ENCODE measurements at places on chromosomes 7 and 10. TPM values are rescaled to one million over a fixed set of nuclear protein-coding genes. Genes with fewer than 3 reads are reported as not detected.

Gene ITGB8
- total RNA-seq, result 37.2 TPM

Gene CCDC201
- not detected for total RNA-seq

Gene ETV1
- 27.3 TPM for total RNA-seq

Gene SMKR1
- total RNA-seq, result 1.7 TPM

Gene CCDC172
- not detected for total RNA-seq

Gene TCF7L2
- 103 TPM for total RNA-seq

Gene EBF3
- total RNA-seq, result 0.38 TPM

Gene SUN3
- not detected for total RNA-seq

Gene IFIT1B
- total RNA-seq, result not detected

Gene MEPCE
- total RNA-seq, result 34.6 TPM

Gene VSIR
- 3.6 TPM for total RNA-seq

Gene SPDYE2B
- not detected for total RNA-seq

Gene NUTM2A
- 4.3 TPM for total RNA-seq

DNA sequence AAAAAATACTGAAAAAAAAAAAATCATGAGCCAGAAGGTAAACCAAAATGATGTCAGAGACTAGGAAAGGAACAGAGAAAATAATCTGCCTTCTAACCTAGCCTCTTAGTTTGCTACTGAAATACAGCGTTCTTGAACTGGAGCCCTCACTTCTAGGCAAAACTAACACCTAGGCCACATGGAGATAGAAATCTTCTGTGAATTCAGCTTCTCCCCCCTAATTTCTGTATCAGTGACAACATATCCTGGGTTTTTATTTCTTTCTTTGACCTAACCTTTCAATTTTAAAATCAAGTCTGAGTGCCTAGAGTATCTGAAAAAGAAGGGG, 100.1 kb upstream of the GLCCI1 start:
- no peaks in the 10 kb centered on the region for H3K27me3 ChIP-seq
- H3K36me3 ChIP-seq, result no peaks in the 10 kb centered on the region
- H3K4me3 ChIP-seq, result no peak overlapping the region
- H3K27ac ChIP-seq, result no peak overlapping the region
- H3K4me1 ChIP-seq, result peaks cover 2% of the 10 kb centered on the region

GRCh38 chr7:87935384-87935706, 1.3 kb downstream of the ADAM22 start:
- no peak for DNase-seq
- H3K4me3 ChIP-seq, result peak overlapping the region; percentile 85
- no peak overlapping the region for H3K27ac ChIP-seq
- peaks cover 12% of the 10 kb centered on the region for H3K27me3 ChIP-seq
- no peaks in the 10 kb centered on the region for H3K36me3 ChIP-seq

DNA sequence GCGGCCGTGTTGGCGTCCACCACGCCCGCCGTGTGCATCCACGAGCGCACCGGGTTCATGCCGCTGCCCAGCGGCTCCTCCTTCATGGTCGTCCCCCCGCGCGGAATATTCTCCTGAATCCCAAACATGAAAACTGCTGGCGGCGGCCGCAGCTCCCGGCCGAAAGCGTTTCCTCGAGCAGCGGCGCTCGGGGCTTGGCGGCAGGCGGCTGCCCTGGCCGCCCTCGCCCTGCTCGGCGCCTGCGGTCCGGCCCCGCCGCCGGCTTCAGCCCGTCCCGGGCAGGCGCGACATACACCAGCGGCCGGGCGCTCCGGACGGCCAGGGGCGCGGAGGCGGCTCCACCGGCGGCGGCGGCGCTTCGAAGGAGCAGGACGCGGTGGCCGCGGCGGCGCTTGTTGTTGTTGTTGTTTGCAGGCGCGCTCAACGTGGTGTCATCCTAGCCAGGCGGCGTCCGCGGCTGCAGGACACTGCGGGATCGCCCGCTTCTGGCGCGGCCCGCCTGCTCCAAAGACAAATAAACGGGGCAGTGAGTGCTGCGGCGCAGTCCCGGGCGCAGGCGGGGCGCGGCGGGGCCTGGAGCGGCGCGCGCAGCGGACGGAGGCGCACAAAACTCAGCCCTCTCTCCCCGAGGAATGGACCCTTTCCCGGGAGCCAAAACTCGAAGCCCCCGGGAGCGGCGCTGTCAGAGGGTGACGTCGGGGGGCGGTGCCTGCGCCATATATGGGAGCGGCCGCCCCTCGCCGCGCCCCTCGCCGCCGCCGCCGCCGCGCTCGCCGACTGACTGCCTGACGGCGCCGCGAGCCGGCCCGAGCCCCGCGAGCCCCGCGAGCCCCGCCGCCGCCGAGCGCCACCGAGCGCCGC, at the start of gene EBF3:
EBF3 (minus strand) TSS at position 634 of the 861 bp plus-strand sequence; CDS start at position 128, 506 bp downstream.
- peak within 1 kb of the TSS; percentile 50 for H3K4me3 ChIP-seq
- no peaks in the 10 kb centered on the region for H3K36me3 ChIP-seq
- peak within 1 kb of the TSS; percentile 73 for H3K27ac ChIP-seq
- peak; percentile 51 for DNase-seq

DNA sequence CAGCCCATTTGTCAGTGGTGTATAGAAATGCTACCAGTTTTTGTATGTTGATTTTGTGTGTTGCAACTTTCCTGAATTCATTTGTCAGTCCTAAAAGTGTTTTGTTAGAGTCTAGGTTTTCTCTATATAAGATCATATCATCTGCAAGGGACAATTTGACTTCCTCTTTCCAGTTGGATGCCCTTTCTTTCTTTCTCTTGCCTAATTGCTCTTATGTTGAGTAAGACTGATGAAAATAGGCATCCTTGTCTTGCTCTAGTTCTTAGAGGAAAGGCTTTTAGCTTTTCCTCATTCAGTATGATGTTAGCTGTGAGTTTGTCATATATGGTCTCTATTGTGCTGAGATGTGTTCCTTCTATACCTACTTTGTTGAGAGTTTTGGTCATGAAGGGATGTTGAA, 161.7 kb upstream of the TPK1 start:
- no peak overlapping the region for H3K27ac ChIP-seq
- DNase-seq, result no peak
- H3K36me3 ChIP-seq, result no peaks in the 10 kb centered on the region
- H3K4me1 ChIP-seq, result no peaks in the 10 kb centered on the region

- H3K27me3 ChIP-seq, result no peaks in the 10 kb centered on the region
- no peaks in the 10 kb centered on the region for H3K4me1 ChIP-seq
- no peaks in the 10 kb centered on the region for H3K36me3 ChIP-seq
Measured at GRCh38 chr7:14738086-14738485, 164.5 kb downstream of the DGKB start.

- no peak overlapping the region for H3K27ac ChIP-seq
- no peak for DNase-seq
- no peaks in the 10 kb centered on the region for H3K36me3 ChIP-seq
- H3K4me3 ChIP-seq, result no peak overlapping the region
- peaks cover 30% of the 10 kb centered on the region for H3K4me1 ChIP-seq
Measured at GRCh38 chr7:148850564-148850963, 33.5 kb downstream of the EZH2 start.

DNA sequence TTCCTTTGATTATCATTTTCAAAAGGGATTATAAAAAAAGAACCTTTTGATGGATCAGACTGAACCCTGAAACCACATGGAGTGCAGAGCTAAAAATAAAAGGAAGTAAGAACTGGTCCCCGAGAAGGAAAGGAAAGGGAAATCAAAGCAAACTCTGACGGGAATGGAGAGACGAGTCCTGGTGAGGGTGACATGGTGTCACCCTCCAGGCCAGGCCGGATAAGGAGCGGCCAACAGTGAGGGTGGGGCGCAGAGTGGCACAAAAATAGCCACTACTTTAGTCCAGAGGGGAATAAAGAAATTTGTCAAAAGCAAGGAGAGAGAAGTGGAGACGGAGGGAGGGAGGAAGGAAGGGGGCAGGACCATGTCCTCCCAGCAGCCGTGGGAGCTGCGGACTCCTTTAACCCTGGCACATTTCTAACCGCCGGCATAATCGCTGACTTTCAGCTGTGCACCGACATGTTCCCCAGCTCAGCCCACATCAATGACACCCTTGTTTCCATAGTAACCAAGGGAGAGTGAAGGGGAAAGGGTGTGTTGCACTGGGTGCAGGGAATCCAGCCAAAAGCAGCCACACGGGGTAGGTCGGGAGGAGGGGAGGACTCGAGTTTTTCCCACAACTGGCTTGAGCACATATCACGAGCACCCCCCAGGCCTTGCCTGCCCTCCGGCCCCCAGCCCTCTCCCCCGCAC, 29.7 kb downstream of the TRIM8 start:
- peak overlapping the region; percentile 4 for H3K27ac ChIP-seq
- no peak for DNase-seq
- no peaks in the 10 kb centered on the region for H3K27me3 ChIP-seq
- H3K4me3 ChIP-seq, result peak overlapping the region; percentile 27
- no peaks in the 10 kb centered on the region for H3K36me3 ChIP-seq

GRCh38 chr10:47379445-47379785, 4.7 kb downstream of the ZNF488 start:
- peaks cover 31% of the 10 kb centered on the region for H3K4me1 ChIP-seq
- peaks cover 68% of the 10 kb centered on the region for H3K27me3 ChIP-seq
- H3K4me3 ChIP-seq, result no peak overlapping the region
- H3K27ac ChIP-seq, result no peak overlapping the region

DNA sequence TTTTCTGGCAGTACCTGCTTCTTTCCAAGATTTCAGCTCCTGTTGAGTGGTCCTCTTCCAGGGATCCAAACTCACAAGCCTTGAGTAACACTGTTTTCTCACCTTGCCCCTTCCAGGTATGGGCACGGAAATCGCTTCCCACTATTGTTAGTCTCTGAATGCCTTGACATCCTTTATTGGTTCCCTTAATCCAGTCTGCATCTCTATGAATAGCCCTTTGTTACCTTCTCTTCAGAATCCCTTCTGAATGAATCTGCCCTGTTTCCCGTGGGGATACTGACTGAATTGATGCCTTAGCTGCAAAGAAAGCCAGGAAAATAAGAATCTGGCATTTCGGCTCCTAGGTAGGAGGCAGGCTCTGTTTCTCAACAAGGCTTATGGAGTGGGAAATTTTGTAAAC, 467.7 kb downstream of the PLXNA4 start:
- no peak for DNase-seq
- H3K4me3 ChIP-seq, result no peak overlapping the region
- no peaks in the 10 kb centered on the region for H3K4me1 ChIP-seq

DNA sequence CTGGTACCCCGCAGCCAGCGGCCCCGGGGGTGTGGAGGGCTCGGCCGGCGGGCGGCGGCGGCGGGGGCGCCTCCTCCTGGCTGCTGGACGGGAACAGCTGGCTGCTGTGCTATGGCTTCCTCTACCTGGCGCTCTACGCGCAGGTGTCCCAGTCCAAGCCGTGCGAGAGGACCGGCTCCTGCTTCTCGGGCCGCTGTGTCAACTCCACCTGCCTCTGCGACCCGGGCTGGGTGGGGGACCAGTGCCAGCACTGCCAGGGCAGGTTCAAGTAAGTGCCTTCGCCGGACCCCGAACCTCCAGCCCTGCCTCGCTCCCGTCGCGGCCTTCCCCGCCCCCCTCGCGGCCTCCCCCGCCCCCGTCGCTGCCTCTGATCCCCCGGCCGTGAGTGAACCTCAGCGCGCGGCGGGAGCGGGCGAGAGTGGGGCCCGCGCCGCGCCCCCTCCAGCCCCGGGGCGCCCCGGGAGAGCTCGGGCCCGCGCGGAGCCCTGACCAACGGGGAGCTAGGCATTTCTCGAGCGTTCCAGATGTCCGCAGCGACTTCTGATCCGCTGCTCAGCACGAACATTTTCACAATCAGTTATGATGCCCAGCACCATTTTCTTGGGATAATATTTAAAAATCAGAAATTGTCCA, 727 bp downstream of the ATRNL1 start:
- H3K27ac ChIP-seq, result no peak overlapping the region
- H3K4me1 ChIP-seq, result peaks cover 10% of the 10 kb centered on the region
- DNase-seq, result peak; percentile 30
- no peaks in the 10 kb centered on the region for H3K36me3 ChIP-seq
- H3K27me3 ChIP-seq, result peaks cover 51% of the 10 kb centered on the region
- H3K4me3 ChIP-seq, result peak overlapping the region; percentile 80

- DNase-seq, result no peak
- no peaks in the 10 kb centered on the region for H3K4me1 ChIP-seq
- no peak overlapping the region for H3K4me3 ChIP-seq
Measured at GRCh38 chr10:97538839-97539238, 33.7 kb upstream of the ANKRD2 start.

DNA sequence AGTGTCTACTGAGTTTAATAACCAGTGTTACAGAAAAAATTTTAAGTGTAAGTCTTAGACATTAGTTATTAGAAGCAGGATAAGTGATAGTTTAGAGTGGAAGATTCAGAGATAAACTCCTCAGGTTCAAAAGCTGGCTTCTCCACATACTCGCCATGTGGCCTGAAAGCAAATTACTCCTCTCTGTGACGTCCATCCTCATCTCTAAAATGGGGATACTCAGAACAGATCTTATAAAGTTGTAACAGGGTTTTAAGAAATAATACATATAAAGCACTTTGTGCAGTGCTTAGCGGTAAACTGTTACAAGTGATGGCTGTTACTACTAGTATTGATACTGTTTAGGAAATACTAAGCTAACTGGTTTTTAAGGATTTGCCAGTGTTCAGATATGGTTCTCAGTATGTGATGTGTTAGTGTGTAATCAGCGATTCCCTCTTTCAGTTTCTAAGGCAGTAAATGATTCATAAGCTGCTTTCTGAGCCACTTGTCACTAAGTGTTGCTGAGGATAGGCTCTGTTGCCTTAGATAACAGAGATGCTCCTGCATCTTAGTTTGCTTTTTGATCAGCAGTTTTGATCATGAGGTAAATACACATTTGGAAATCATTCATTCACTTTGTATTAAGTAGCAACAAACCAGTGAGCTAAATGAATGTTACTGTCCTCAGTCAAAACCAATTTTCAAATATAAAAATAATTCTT, 58.7 kb downstream of the CYP51A1 start:
- peaks cover 37% of the 10 kb centered on the region for H3K36me3 ChIP-seq
- H3K4me3 ChIP-seq, result no peak overlapping the region
- no peaks in the 10 kb centered on the region for H3K27me3 ChIP-seq
- H3K4me1 ChIP-seq, result peaks cover 1% of the 10 kb centered on the region

- no peak for DNase-seq
- no peak overlapping the region for H3K27ac ChIP-seq
- H3K27me3 ChIP-seq, result peaks cover 2% of the 10 kb centered on the region
- H3K4me3 ChIP-seq, result no peak overlapping the region
- H3K36me3 ChIP-seq, result no peaks in the 10 kb centered on the region
Measured at GRCh38 chr10:89664203-89664602, 19.2 kb upstream of the PANK1 start.

DNA sequence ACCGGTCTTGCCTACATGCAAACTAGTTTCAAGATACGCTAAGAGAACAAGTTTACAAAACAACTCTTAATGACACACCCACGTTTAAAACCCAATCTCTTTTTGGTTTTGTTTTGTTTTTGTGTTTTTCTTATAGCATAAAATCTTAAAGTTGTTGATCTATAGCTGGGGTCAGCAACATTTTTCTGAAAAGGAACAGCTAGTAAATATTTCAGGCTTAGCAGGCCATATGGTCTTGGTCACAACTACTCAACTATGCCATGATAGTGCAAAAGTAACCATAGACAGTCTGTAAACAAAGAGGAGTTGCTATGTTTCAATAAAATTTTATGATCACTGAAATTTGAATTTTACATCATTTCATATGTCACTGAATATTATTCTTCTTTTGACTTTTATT, 327.4 kb downstream of the AGMO start:
- no peak overlapping the region for H3K4me3 ChIP-seq
- no peak overlapping the region for H3K27ac ChIP-seq
- H3K36me3 ChIP-seq, result no peaks in the 10 kb centered on the region
- H3K4me1 ChIP-seq, result peaks cover 3% of the 10 kb centered on the region
- no peak for DNase-seq
